ENCODE measurements at places on chromosomes 3 and 15.

GRCh38 chr3:152413240-152413639 lies 144.5 kb downstream of the MBNL1 start:
- DNase-seq = no peak

- DNase-seq = no peak
Measured at GRCh38 chr3:4313606-4314293, 10.6 kb downstream of the SETMAR start.

GRCh38 chr3:182527745-182528144 lies 265.6 kb upstream of the ATP11B start:
- no peak for DNase-seq

DNA sequence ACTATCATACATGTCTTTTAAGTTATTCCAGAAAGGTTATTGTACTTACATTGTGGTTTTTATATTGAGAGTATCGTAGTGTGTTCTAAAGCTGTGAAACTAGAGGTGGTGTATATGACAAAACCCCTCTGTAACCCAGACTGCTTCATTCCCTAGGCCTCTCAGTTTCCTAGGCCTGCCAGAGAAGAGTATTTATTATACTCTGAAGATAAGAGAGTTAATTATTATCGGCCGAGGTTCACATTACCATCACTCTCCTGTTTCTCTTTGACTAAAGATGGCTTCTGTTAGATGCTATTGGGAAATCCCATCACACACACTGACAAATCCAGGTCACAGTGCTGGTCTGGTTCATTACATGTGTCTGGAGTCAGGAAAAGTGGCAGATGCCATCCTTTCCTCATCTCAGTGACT lies 20.5 kb downstream of the EXOSC7 start:
- DNase-seq = no peak

- no peak for DNase-seq
Measured at GRCh38 chr15:94674296-94674695, 442.9 kb downstream of the MCTP2 start.

- peak; percentile 51 for DNase-seq
Measured at GRCh38 chr3:18443665-18444594, 18.8 kb upstream of the SATB1 start.

DNA sequence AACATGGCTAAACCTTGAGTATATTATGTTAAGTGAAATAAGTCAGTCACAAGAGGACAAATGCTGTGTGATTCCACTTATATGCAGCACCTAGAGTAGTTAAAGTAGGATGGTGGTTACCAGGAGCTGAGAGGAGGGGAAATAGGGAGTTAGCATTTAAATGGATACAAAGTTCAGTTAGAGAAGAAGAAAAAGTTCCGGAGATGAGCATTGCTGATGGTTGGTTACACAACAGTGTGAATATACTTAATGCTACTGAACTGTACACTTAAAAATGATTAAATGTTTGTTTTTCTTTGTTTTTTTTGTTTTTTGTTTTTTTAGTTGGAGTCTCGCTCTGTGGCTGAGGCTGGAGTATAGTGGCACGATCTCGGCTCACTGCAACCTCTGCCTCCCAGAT lies 67.7 kb upstream of the OSTN start:
- DNase-seq = no peak

DNA sequence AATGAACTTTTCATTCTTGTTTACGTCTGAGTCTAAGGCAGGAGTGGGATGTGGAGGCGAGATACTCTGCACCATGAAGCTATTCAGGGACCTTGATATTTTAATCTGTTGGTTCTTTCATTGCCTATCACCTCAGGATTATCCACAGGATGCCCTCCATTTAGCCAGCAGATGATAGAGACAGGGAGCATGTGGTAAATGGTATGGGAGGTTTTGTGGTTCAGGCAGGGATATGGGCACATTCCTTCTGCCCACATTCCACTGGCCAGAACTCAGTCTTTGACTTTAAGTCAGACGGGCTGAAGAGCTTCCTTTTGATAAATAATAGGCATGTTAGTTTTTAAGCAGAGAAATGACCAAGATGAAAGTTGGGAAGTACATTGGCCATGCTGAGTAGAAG lies 548.0 kb upstream of the CCDC54 start:
- no peak for DNase-seq
